ENCODE measurements at places on chromosomes 4 and X.

- no peak for DNase-seq
Measured at GRCh38 chr4:142671516-142671915, 174.6 kb downstream of the INPP4B start.

GRCh38 chr4:89781321-89781720 lies 55.6 kb downstream of the SNCA start:
- DNase-seq, result no peak

DNA sequence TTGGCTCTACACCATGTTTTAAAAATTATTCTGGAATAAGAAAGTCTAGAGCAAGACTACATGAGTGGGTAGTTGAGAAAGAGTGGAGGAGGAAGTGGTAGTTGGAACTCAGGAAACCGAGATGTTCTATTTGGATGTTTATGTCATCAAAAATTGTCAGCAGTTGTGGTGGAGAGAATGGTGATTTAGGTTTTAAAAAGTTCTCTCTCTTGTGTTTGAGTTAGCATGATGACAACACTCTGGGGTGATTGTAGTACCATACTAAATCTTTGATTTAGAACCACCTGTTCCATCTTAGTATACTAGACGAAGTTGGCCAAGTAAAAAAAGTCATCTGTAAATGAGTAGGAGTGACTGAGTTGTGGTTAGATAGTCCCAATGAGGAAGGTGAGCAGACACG lies 40.7 kb downstream of the KLHL2 start:
- DNase-seq, result peak; percentile 28

DNA sequence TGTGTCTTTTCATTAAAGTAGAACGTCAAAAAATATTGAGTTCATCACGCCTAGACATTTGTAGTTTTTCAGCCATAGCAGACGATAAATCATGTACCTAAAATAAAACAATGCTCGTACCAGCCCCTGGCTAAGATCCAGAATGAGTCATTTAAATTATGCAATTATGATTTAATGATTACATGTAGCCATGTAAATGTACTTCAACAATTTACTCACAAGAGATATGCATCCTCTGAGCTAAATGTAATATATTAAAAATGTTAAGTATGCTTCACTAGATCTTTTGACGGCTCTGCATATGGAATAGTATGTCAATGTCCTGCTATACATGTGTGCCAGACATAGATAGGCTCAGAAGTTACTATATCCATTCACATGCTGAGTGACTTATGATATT lies 1077.8 kb downstream of the ARAP2 start:
- no peak for DNase-seq

- no peak for DNase-seq
Measured at GRCh38 chrX:108640817-108641216, 95.5 kb downstream of the IRS4 start.

DNA sequence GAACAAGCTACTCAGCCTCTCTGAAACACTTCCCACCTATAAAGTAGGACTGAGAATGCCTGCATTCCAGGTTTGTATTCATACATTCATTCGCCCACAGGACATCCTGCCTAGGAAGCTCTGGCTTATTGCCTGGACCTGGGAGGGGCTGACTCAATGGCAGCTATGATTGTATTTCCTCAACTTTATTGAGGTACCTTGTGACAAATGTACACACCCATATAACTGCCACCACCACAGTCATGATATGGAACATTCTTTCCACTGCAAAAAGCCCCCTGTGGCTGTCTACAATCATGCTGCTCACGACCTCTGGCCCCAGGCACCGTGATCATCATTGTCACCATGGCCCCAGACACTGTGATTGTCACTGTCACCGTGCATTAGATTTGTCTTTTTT lies 68.3 kb downstream of the ABLIM2 start:
- no peak for DNase-seq

DNA sequence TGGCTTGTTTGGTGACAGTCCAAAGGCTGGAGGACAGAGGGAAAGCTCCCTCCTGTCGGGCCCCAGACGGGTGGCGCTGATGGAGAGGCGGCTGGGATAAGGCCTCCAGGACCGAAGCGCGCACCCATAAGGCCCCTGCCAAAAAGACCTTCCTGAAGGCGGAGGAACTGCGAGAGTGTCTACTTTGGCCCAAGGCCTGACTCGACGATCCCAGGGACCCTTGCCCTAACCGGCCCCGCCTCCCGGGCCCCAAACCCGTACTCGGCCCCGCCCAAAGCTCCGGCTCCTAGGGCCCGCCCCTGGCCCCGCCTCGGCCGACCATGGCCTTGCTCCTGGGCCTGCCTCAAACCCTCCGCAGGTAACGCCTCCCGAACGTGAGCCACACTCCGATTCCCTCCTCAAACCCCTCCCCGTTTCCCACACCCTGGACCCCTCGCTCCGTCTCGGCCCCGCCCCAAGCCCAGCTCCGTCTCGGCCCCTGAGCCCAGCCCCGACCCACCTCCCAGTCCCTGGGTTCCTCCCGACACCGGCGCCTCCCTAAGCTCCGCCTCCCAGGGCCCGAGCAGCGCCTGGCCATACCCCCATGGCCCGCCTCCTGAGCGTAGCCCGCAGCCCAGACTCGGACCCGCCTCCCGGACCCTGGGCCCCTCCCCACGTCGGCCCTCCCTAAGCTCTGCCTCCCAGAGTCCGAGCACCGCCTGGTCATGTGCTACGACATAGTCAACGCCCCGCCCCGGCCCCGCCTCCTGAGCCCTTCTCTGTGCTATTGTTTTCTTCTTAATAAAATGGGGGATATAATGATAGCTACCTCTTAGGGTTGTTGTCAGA lies 90.0 kb upstream of the DRD5 start:
- DNase-seq, result peak; percentile 92

DNA sequence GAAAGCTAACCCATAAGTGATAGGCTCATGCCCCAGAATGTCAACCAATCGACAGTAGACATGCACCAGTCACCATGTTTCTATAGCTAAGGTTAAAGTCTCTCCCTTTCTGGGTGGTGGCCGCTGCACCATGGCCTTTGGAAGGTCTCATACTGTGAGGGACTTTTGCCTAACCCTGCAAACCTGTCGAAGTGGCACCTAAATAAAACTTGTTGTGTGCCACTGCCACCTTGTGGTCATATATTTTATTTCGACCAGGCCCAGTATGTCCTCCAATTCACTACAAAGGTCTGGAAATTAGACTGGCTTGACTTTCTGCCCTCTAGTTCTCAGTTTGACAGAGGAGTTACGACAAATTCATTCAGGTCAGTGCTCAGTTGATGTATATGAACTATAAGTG lies 163.1 kb downstream of the SMARCA1 start:
- DNase-seq, result peak; percentile 68

GRCh38 chrX:44971674-44972073 lies 98.7 kb downstream of the KDM6A start:
- DNase-seq, result no peak

GRCh38 chr4:3487861-3488260 lies 24.8 kb downstream of the DOK7 start:
- DNase-seq, result no peak

- peak; percentile 66 for DNase-seq
Measured at GRCh38 chrX:13487731-13488505, 81.5 kb upstream of the EGFL6 start.

DNA sequence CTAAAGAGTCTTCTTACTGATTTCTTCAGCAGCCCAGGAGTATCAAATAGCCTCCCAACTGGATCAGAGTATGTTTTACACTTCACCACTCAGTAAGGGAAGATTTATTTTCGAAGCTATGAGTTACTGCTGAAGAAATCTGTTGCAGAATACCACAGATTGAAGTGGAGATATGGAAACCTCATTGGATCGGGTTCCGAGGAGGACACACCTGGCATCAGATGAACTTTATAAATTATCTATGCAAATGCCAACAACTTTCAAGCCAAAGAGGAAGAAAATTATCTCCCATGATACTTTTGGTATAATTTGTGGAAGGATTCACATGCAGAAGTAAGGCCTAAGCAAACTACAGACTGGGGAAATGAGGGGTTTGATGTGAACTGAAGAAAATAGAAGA lies 515.9 kb upstream of the NDST4 start:
- no peak for DNase-seq

DNA sequence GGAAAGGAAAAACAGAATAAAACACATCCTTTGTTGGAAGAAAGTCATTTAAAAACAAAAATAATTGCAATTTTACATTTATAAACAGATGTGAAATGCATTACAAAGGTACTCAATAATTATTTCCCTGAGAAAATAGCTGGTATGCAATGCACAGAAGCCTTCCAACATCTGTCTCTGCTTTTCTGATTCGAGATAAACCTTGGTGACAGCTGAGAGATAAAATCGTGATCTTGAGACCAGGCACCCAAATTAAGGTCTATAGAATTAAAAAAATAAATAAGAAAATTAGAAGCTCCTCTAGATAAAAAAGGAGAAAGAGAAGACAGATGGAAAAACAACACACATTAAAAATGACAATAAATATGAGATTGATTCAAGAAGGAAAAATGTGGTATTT lies 544.0 kb downstream of the SPRY1 start:
- DNase-seq, result no peak

DNA sequence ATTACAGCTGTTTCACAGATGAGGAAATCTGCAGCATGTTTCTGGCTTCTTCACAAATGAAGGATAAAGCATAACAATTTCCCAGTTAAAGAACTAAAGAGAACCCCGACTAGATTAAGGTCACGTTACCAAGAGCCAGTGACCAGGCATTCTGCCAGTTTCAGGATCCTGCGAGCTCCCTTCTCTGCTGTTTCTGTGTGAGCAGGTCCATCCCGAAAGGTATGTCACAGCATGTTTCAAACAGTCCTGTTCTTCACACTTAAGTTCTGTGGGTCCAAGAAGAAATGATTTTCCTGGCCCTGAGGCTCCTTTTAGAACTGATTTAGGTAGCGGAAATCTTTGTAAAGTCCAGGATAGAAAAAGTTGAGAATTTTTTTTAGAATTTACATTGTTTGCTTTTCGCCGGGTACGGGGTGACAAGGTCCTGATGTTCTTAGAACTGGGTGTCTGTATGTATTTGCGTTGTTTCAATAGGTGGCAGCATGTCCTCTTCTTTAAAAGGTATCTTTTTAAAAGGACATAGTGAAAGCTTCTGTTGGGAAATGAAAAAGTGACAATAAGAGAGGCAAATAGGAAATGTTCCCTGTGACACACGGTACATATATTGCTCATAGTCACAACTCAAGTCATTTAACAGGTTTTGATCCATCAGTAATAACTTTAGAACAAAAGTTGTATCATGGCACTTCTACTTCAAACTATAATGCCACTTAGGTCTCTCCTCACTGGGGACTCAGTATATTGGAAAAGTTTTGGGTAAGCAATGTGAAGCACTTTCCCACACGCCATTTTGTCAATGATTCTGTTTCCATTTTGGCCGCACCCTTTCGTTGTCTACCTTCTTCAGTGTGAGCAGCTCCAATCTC lies 18.4 kb downstream of the IL21 start:
- peak; percentile 83 for DNase-seq

DNA sequence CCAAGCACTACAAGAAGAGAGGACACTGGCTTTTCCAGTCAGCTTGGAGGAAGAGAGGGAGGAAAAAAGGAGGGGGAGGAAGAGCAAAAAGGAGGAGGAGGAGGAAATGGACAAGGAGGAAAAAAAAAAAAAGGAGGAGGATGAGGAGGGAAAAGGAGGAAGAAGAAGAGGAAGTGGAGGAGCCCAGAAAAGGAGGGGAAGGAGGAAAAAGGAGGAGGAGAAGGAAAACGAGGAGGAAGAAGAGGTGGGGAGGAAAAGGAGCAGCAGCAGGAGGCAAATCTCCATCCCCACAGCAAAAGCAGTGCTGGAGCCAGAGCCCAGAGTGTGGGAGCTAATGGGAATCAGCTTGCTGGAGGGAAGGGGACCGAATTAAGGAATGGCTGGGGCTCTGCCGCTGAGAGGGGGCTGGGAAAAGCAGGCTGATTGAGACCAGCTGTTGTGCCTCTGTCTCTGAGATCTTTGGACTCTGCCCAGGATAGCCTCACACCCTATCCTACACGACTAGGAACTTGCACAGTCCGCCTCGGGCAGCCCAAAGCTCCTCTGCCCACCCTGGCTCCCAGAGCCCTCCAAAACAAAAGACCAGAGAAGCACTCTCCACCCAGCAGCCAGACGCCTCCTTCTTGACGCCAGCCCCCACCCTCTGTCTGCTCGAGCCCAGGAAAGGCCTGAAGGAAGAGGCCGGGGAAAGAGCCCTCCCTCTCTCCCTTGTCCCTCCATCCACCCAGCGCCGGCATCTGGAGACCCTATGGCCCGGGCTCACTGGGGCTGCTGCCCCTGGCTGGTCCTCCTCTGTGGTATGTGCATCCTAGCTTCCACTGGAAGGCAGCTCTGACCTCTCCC lies at the start of gene XPNPEP2:
XPNPEP2 (plus strand) TSS at position 514 of the 843 bp plus-strand sequence; CDS start at position 749, 235 bp downstream.
- DNase-seq, result no peak

DNA sequence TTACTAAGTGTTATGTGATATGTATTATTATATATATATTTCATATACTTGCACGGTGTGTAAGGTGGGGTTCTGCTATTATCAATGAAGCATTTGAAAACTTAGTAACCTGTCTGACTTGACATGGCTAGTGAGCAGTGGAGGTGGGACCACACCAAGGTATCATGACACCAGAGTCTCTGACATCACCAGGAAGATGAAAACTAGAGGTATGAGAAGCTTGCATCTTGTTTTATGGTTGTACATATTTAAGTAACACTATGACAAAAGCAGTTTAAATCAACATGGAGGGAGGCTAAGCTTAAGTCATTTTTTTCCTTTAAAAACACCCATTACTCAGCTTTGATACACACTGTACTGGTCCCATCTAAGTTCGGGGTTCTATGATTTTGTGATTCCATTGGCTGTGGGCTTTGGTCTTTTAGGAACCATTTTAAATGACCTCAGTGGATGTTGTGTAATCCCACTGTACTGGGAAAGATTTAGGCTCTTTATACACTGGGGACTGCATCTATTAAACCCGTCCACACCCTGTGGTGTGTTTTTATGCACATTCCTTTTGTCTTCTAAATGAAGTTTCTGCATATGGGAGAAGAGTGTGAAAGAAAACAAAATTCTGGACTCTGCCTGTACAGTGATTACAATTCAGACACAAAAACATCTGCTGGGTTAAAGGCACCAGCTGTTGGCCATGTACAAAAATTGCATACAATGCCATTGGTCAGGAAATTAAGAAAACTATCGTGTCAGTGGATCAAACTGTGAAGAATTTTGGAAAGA lies 570.6 kb downstream of the SPRY1 start:
- no peak for DNase-seq

GRCh38 chr4:108531461-108531860 lies 88.9 kb upstream of the RPL34 start:
- no peak for DNase-seq

DNA sequence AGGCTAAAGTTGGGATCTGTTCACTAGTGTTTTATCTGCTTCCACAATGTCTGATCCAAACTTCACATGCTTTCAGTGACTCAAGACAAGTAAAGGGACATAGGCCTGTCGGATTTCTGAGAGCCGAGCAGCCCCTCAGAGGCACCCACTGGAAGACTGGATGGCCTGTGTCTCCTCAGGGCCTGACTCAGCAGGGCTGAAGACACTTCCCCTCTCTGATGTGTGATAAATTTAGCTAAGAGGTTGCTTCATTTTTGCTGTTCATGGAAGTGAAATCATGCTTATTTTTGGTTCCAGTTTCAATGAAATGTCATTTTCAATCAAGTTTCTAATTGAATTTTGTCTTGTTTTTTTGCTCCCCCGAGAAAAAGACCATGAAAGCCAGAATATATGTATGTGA lies 93.7 kb downstream of the MXRA5 start:
- DNase-seq, result no peak

GRCh38 chr4:52838729-52839586 lies 23.2 kb upstream of the RASL11B start:
- no peak for DNase-seq

- DNase-seq, result no peak
Measured at GRCh38 chr4:86432559-86433134, 72.8 kb upstream of the MAPK10 start.

- no peak for DNase-seq
Measured at GRCh38 chr4:48195374-48195773, 61.3 kb upstream of the TXK start.
